C1 segment of cervical spinal cord (tissue), 14 donors: ENCODE measurements at places on chromosomes 5 and 9.

DNA sequence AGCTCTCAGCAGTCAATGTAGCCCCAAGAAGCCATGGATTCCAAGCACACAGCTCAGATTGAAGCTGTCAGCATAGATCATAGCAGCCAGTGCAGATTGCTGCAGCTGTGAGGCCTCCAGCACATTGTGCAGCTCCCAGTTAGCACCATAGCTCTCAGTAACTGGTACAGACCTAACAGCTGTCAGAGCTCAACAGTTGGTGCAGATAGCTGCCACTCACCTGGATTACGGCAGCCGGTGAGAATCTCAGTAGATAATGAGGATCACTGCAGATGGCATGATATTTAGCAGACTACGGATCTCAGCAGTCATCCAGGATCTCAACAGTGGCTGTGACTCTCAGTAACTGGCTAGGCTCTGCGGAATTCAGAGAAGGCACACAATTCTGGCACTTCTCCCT is 500.4 kb downstream of the TUSC1 start:
- DNase-seq, result no peak

GRCh38 chr5:126869005-126869451 is 92.1 kb downstream of the LMNB1 start:
- peak; percentile 34 for DNase-seq

- no peak for DNase-seq
Observed at GRCh38 chr5:83589786-83590185, 118.2 kb downstream of the VCAN start.

DNA sequence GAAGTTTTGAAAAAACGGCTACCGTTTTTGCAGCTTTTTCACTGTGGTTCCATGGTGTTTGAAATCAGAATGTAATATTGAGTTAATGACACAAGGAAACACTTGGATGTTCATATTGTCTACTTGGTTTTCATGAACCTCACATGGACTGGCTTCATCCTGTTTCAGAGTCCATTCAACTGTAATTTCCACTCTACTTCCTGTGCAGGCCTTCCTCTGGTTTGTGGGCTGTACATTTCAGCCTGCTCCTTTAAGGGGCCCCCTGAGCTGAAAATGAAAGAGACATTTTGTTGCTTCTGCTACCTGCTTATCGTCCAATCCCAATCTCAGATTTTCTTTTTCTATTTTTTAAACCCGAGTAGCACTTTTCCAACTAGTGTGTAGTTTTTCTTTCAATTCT is 41.8 kb upstream of the CDKN2B start:
- DNase-seq, result no peak

GRCh38 chr5:115542086-115542485 is 2.5 kb downstream of the FEM1C start:
- no peak for DNase-seq

DNA sequence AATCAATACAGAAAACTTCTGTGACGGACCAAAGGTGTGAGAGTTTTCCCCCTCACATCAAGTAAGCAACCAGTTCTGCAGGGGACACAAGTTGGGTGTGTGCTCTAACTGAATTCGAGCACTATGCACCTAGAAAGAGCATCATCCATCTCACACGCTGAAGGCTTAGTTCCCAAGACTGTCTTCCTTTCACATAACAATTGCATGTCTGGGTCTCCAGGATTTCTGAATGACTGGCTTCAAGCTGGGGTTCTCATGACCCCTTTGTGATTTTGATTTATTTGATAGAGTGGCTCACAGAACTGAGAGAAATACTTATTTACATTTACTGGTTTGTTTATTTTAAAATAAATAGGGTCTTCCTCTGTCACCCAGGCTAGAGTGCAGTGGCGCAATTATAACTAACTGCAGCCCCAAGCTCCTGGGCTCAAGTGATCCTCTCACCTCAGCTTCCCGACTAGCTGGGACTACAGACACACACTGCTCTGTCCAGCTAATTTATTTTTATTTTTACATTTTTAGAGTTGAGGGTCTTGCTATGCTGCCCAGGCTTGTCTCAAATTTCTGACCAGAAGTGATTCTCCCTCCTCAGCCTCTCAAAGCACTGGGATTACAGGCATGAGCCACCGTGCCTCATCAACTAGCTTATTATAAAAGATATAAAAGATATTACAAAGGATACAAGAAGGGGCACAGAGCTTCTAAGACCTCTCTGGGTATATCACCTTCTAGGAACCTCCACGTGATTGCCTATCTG is 316.7 kb upstream of the CDH12 start:
- DNase-seq, result no peak

GRCh38 chr9:16668734-16669295 is 201.7 kb downstream of the BNC2 start:
- DNase-seq, result no peak

- DNase-seq, result no peak
Observed at GRCh38 chr5:151810897-151811296, 39.1 kb downstream of the G3BP1 start.

- DNase-seq, result no peak
Observed at GRCh38 chr9:15468145-15468544, 42.6 kb downstream of the PSIP1 start.

DNA sequence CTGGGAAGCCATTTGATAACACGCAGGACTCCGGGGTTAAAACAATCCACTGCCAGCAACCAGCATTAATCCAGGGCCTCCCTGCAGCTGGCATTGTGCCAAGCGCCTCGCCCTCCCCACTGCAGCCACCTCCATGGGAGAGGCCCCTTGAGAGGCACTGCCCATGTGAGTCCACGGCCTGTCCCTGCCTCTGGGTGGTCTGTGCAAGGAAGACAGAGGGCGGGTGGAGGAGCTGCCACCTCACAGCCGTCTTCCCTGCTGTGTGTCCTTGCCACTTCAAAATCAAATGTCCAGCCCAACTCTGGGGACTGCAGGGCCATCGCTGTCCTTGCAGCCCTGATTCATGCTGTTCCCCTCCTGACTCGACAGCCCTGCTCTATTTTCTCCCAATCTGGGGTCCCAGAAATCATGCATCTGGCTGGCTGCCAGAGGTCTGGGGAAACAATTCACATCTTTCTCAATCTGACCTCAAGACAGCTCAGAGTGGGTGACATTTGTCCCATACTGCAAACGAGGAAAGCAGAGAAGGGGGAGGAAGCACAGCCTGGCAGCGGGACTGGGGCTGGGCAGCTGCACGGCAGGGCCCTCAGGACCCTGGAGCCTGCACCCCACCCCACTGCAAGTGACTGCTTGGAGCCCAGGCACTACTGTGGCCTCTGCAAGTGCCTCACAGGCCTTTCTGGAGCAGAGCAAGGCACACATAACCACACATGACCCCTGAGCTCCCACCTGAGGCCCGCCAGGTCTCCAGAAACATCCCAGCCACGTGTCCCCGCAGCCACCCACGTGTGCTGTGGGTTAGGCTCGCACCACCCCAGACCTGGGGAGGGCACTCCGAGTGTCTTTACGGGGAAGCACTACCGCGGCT is 15.7 kb downstream of the BRD3OS start:
- no peak for DNase-seq

DNA sequence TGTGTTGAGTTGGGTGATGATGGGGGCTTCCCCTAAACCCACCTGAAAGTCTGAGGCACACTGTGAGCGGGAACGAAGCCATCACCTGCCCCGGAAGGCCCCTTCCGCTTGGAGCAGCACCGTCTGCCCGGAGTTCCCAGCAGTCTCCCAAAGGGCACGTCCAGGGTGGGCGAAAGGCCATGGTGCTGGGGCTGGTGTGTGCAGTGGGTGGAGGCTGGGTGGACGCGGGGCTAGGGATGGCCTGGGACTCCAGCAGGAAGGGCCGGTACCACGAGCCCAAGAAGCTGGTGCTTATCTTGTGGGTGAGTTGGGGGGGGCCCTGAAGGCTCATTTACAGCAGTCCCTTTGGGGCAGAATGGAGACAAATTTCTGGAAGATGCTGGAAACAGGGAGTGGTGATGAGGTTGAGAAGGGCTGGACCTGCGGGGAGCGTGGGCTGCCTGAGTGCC is 4.6 kb downstream of the FLT4 start:
- no peak for DNase-seq

DNA sequence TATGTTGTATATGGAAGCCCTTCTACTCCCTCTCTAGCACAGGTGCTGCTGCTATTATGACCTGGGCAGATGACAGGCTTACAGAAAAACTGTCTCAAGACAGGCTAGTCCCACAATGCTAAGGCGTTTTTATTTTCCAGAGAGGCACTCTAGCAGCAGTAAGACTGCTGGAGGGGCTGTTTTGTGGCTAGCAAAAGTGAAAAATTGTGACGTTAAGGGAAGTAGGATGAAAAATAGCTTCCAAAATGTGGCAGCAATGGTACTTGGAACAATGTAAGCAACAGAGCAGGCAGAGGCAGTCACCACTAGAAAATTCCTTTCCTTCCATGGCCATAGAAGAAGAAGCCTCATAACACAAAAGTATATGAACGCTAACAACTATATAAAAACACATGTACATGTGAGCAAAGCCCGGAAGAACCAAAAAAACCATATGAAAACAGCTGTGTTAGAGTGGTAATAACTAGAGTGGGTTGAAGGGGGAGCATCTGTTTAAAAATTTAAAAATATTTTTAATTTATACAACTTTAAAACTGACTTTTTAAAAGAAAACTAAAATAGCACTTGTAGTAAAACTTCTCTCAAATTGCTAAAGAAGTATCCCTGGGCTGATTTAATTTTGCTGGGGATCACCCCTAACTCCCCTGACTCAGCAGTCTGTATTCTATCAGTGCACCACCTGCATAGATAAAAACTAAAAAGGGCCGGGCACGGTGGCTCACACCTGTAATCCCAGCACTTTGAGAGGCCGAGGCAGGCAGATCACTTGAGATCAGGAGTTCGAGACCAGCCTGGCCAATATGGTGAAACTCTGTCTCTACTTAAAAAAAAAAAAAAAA is 30.6 kb downstream of the CLINT1 start:
- no peak for DNase-seq

DNA sequence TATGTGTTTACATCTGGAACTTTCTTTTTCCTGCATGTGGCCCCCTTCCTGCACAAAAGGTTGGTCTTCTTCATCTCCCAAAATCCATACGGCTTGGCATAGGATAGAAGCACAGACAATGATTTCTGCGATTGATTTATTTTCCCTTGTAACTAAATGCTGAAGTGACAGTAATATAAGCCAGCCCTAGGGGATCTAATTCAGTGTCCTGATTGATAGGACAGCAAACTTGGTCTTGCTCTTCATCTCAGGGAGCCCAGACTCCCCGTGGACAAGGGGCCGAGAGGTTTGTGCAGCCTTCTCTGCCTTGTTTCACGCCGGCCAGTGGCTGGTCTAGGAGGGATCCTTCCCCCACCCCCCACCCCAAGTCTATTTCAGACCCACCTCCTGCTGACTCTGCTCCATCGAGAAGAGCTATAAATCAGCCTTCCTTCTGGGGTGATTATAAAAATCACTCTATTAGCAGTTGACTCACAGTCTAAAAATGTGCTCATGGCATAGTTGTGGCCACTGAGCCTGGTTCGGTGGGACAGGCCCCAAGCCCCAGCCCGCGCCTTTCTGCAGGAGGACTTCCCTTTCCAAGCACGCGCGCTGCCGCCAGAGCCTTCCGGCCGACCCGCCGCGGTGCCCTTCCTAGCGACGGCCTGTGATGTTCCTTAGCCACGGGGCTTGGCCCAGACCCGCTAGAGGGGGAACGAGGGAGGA is 89.8 kb upstream of the COL5A1 start:
- peak; percentile 13 for DNase-seq

DNA sequence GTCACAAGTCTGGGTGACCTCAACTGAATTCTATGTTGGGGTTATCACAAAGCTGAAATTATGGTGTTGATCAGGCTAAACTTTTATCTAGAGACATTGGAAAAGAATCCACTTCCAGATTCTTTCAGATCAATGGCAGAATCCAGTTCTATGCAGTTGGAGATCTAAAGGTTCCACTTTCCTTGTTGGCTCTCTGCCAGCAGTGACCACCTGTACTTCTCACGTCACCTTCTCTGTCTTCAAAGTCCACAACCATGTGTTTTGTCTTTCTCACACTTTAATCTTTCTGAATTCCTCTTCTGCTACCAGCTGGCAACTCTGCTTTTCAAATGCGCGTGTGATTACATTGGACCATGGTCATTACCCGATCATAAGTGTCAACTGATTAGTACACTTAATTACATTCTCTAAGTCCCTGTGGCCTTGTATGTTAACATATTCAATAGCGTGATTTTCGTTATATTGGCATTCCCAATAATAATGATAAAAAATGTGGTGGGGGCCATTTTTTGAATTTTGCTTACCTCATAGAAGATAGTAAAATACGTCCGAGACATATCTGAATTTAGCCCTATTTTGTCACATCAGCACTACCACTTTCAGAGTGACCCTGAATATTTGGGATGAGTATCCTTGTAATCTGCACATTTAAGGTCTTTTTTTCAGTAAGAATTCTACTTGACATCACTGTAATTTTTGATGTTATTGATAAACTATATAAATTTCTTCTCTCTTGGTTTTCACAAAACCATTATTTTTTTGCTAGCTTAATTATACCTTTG is 73.7 kb upstream of the PRDM9 start:
- DNase-seq, result no peak

DNA sequence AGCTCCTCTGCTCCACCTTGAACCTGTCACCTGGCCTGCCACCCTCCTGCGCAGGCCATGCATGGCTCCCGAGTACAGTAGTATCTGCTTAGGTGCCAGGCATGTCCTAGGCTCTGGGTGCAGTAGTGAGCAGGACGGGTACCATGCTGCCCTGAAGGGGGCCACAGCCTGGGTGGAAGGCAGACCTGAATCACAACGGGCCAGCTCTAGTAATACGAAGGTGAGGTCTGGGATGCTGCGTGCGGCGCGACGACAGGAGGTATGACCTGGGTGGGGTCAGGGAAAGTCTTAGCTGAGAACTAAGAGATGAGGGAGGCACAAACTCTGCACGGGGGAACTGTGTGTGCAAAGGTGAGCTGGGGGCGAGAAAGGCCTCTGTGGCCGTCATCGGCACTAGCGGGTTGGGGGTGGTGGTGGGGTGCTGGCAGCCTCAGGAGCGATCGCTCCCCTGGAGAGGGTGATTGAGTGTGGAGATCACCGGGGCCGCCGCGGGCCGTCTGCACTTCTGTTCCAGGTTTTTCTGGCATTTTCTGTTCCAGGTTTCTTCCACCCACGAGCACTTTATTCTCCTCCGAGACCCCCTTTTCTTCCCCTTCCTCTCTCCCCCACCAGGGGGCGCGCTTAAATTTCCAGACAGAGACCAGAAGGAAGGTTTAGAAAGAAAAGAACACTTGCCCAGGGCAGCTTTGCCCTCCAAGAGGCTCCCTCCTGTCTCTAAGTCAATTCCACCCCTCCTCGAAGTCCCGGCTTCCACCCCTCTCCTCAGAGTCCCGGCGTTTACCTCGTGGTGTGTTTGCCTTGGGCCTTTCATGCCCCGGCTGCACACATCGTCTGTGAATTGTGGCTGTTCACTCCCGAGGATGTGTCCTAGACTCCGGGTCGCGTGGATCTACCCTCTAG is 15.1 kb downstream of the PDLIM4 start:
- peak; percentile 59 for DNase-seq

GRCh38 chr5:82707741-82708140 is 369.5 kb downstream of the TMEM167A start:
- no peak for DNase-seq

DNA sequence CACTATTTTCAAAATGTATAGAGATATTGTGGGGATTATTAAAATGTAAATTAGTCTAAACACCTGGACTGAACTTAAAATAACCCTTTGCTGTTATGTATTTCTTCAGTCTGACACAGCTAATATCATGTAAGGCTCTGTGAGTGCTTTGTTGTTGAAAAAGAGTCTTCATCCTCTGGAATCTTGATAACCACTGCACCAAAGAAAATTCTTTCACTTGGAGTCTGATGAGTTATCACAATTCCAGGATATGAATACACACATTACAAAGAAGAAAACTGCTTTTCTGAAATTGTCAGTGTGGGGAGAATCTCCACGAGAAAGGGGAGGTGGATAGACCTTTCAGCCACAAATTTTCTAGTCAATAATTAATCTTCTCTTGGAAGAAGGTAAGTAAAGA is 42.3 kb upstream of the TARS1 start:
- no peak for DNase-seq
